ENCODE measurements at places on chromosomes 3 and 15. TPM values are rescaled to one million over a fixed set of nuclear protein-coding genes. Genes with fewer than 3 reads are reported as not detected.

DNA sequence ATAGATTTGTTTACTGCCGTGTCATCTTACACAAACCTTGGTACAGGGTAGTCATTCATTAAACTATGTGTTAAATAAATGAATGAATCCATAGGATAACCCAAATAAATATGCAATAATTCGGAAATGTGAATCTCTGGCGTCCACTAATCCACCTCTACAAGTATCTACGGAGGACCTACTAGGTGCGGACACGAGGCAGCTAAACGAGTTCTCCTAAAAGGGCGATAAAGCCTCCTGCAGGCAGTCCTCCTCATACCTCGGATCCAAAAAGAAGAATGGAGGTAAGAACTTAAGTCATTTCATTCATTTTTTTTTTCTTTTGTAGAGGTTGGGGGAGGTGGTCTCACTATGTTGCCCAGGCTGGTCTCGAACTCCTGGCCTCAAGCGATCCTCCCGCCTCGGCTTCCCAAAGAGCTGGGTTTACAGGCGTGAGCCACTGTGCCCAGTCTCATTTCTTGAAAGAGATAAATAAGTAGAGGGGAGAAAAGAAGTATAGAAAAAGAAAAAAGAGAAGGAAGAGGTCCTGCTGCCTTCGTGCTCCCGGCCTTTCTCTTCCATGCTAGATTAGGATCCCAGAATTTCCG is 706 bp upstream of the RPL35A start:
- no peak for DNase-seq

DNA sequence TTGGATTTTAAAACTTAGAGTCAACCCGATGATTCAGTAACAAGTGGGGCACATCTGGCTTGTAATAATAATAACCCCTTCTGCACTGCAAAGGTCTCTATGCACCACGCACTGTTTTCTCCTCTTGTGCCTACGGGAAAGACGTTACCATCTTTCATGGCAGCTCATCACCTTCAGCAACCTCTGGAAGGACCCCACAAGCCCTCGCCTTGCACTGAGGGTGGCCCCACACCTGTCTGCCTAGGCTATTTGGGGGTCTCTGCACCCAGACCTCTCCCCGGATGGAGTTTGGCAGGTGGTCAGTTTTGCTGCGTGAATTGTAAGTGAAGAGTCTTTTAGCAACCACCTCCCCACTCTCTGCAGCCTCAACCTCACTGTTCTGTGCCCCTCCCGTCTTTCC is 138.6 kb upstream of the MEF2A start:
- no peak for DNase-seq

- no peak for DNase-seq
These were observed 71.3 kb downstream of the RASA2 start for GRCh38 chr3:141557961-141558706.

DNA sequence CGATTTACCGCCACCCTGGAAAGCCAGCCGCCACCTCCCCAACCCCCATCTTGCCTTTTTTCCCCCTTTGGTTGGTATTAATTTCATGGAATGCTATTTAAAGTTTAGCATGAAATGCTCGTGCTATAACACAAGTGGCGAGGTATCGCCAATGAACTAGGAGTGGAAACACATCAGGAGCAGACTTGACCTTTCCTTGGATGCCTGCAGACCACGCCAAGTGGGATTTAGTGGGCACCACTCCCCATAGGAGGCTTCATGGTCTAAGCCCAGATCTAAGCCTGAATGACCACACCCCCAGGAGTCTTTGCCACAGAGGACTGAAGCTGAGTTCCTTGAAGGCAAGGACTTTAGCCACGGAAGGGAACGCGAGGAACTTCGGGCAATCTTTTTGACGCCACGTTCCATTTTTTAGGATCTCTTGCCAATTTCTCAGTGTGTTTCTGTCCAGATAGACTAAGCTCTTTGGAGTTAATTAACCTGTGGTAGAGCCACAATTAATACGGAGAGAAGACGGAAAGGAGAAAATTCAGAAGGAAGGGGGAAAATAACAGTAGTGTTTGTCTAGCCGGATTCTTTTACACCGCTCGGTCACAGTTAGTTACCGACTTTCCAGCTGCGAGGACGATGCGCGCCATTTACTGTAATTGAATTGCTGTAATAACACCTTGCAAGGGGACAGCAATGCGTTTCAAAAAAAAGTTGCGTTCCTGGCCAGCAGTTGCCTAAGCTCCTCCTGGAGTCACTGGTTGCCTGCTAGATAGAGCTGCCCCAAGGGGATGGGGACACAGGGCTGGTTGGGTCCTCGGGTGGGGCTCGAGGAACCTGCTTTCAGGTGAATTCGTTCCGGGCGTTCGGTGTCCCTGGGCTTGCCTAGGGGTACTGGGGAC is 37.1 kb downstream of the NR2F2 start:
- DNase-seq = no peak

DNA sequence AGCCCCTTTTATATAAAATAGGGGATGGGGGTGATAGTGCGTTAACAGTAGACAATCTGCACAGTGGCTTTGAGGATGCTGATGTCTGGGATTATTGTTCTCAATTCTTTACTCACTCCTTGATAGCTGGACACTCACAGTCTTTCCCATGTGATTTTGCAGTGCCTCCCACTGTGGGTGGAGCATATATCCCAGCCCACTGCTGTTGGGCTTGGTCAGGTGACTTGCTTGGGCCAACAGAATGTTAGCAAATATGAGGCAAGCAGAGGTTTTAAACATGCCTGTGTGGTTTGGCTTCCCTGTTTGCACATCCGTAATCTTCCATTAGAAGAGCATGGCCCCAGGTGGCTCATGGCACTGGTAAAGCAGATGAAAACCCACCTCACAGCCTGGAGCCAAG is 46.5 kb downstream of the CPA3 start:
- no peak for DNase-seq

ZIC1 gene
- 0.19 TPM for total RNA-seq

CYP11A1 gene
- not detected for total RNA-seq
